Activated CD4-positive, CD25-positive, alpha-beta regulatory T cell treated with anti-CD3 and anti-CD28 coated beads, Interleukin-2, amount 50 U/mL, for 24 hours (primary cell): ENCODE measurements at places on chromosomes 7 and 10.

DNA sequence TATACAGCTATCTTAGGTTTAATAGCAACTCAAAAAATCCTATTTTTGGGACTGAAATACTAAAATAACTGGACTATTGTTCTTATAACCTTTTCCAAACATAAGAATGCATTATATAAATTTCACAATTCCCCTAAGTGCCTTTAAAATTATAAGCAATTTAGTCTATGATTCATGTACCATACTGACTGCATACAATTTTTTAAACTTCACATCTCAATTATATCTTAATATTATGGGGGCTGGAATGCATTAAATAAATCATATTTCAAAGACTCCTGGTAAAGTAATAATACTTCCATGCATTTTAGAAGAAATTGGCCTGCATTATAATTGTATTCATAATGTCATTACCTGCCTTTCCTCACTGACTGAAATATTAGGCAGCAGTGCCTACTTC is 144.6 kb downstream of the CHCHD3 start:
- ATAC-seq: no peak

DNA sequence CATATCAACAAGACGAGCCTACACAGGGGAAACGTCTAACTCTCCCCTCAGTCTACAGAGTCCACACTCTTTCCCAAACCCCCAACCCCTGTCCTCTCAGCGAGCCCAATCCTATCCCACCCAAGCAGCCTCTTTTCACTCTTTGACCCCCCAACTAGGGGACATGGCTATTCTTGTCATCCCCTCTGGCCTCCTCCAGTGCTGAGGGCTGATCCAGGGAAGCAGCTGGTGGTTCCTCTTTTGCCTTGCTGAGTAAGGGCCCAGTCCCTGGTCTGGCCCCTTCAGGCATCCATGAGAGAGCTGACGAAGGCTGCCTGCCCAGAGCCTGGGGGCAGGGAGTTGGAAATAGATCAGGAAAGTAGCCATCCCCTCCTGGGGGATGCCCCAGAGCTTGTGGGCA is 6.4 kb downstream of the NOBOX start:
- ATAC-seq: no peak

DNA sequence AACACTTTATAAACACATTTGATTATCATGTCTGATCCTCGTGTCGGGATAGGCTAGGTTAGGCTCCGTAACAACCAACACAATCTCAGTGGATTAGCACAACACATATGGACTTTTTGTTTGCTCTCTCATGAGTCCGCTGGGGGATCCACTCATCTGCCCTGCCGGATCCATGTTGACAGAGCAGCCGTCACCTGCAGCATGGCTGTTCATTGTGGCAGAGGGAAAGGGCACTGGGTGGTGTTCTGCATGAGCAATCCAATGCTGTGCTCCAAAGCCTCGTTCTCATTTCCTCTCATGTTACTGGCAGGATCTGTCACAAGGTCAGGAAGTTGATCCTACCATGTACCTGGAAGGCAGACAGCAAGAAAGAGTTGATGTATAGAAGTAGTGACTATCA is 62.5 kb upstream of the RAPGEF5 start:
- ATAC-seq: no peak

GRCh38 chr10:8416760-8417159 is 362.3 kb downstream of the GATA3 start:
- ATAC-seq: peak; percentile 30

- no peak for ATAC-seq
Observed at GRCh38 chr7:111982133-111982532, 224.1 kb downstream of the DOCK4 start.
